Progenitor cell of endocrine pancreas (in vitro differentiated cells): ENCODE measurements at places on chromosomes 3 and 15.
A peak's percentile ranks its signal among the peaks of the same experiment; 100 is the strongest.

DNA sequence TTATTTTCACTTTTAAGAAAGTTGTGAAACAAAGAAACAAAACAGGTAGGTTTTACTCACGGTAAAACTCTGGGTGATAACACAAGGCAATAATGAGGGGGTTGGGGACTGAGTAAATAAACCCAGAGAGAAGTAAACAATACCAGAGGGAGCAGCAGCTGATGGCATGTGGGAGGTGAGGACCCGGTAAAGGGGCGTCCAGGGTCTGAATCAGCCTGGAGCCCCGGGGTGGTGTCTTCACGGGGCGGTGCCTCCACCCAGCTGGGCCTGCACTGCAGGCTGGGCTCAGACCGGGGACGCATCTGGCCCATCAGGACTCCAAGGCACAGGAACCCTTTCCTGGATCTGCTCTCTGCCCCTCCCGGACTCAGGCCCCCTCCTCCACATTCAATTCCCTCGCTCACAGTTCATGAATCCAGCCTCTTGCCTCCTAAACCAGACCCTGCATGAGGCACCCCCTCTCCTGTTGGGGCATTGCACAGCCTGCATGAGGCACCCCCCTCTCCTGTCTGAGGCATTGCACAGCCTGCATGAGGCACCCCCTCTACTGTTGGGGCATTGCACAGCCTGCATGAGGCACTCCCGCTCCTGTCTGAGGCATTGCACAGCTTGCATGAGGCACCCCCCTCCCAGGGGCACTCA lies 73.9 kb upstream of the MFGE8 start:
- DNase-seq = no peak

DNA sequence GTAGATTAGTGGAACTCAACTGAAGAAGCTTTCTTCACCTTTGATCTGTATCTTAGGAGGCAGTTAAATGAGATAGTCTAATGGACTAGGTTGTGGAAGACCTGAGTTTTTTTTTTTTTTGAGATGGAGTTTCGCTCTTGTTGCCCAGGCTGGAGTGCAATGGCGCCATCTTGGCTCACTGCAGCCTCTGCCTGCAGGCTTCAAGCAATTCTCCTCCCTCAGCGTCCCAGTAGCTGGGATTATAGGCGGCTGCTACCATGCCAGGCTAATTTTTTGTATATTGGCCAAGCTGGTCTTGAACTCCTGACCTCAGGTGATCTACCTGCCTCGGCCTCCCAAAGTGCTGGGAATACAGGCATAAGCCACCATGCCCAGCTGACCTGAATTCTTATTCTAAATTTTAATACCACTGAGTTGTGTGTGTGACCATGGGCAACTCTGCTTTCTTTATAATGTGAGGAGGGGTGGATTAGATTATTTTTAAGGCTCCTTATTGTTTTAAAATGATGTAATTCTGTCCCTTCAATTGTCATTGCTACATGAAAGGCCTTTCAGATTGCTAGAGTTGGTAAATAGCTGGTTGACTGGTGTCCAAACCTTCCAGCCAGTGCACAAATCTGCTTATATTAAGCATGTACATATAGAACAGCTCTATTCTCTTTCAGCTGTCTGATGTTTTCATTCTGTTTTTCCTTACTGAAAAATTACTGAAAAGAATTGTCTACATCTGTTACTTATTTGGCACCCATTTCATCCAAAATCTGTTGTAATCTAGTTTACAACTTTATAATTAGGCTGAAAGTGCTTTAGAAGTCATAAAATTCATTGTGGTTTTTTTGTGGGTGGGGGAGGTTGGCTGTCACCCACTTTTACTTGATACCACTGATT lies 2.3 kb downstream of the LNP1 start:
- DNase-seq = no peak

GRCh38 chr3:52317208-52318000 lies 1.3 kb downstream of the DNAH1 start:
- DNase-seq = peak; percentile 45

DNA sequence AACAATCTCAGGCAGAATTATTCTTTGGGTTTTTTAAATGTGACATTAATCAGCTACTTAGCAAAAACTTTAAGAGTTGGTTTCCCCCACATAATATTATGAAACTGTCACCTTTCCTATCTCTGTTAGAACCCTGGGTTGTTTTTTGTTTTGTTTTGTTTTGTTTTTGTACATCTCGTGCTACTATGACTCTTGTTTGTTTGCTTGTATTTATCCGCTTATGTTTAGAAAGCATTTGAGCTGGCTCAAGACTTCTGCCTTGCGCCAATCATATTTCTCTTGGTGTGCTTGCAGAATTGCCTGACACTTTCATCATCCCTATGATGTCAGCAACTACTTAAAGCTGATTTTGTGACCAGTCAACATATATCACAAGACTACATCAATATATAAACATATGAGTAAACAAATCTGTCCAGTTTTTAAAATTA lies 116.9 kb downstream of the DCLK3 start:
- DNase-seq = no peak

GRCh38 chr3:37968199-37968598 lies 22.4 kb upstream of the VILL start:
- DNase-seq = no peak

GRCh38 chr3:55491296-55491816 lies 4.2 kb upstream of the WNT5A start:
- no peak for DNase-seq

DNA sequence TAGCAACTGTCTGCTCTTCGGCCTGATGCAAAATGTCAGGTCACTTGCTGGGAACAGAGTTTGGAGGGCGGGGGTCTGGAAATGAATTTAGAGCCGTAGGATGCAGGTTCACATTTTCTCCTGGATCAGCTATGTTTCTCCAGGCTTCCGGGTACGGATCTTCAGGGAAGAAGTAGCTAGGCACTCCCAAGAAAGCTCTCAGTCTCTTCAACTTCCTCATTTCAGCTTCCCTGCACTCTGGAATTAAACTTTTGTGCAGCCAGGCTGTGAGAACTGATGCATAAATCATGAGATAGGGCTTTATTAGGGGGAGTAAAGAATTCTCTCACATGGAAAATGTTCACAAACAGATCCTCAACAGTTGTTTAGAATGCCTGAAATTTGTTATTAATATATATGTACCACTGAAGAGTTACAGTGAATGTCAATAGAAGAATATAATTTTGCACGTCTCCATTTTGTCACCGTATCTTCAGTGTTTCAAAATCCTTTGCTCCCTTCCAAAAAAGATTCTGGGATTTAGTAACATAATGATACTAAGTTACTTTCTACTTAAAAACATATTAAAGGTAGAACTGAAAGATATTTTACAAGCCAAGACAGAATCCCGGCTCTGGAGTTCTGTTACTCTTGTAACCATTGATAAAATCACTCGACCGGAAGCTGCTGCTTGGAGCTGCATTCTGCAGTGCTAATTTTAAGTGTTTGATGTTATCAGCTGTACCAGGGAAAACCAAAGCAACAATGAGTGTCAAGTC lies 178.5 kb upstream of the P2RY1 start:
- no peak for DNase-seq

DNA sequence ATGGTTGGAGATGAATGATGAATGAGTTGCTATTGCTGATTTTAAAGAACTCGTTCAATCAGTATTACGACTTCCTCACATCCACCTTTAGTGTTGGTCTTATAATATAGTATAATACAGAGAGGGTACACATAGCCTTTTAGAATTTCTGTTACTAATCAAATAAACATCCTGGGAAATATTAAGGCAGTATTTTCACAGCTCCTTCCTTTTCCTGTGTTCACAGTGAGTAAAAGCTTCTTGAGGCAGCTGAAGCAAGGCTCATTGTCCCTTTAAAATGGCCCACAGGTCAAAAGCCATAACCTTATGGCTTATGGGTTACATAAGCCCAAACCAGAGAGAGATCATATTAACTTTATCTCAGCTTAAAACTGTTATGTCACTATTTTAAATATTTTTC lies 1.3 kb upstream of the BTLA start:
- no peak for DNase-seq

DNA sequence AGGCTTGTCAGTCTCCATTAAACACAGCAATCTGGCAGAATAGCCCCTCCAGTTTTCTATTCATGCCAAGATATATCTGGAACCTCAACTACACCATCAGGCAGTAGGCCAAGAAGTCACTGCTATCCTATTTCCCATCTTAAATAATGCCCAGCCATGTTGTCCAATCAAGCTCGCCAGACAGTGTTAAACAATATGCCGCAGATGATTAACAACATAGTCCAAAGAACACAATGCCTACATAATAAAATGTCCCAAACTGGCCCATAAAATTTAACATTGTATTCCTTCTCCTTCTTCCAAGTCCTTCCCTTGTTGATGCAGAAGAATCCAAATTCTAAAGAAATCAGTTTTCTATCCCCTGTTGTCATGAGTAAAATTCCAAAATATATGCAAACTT lies 427.4 kb upstream of the PPP2R3A start:
- no peak for DNase-seq

DNA sequence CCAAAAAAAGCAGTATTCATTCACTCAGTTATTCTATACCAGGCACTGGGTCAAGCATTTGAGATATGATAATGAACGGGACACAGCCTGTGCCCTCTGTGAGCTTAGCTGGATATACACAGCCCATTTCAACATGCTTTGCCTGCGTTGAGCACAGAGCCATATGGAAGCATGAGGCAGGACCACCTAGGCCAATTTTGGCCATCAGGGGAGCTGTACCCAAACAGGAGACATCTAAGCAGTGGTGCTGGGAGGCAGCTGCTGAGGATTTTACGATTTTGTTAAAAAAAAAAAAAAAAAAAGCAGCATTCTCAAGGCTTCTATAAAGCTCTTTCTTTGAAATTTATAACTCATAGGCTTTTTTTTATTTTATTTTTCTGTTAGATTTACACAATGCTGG lies 87.2 kb upstream of the SLC2A2 start:
- DNase-seq = no peak
